ENCODE measurements at places on chromosomes 7 and 10.

GRCh38 chr7:30533886-30534285, 29.3 kb upstream of the GGCT start:
- no peak for DNase-seq

GRCh38 chr10:101840102-101840684, 3.4 kb downstream of the KCNIP2 start:
- DNase-seq = peak; percentile 16

GRCh38 chr10:103645141-103646054, 151.9 kb downstream of the NEURL1 start:
- DNase-seq = no peak

DNA sequence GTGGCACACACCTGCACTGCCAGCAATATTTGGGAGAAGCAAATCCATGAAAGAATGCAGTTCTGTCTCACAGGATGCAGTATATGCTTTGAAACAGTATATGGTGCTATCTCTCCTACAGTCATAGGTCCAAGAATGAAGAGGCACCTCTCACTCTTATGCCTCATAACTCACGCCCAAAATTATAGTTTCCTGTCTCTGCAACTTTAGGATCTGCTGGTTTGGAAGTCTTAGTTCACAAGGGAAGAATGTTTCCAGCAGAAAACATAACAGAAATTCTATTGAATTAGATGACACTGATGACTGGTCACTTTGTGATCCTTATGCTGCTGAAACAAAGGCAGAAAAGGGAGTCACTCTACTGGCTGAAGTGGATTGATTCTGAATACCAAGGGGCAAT, 5.7 kb downstream of the C10orf67 start:
- no peak for DNase-seq

- DNase-seq = no peak
Observed at GRCh38 chr7:104185346-104185745, 22.5 kb downstream of the ORC5 start.

Data from T-helper 9 cell (primary cell).